ENCODE measurements at places on chromosomes 5 and 9.
A peak's percentile ranks its signal among the peaks of the same experiment; 100 is the strongest.

DNA sequence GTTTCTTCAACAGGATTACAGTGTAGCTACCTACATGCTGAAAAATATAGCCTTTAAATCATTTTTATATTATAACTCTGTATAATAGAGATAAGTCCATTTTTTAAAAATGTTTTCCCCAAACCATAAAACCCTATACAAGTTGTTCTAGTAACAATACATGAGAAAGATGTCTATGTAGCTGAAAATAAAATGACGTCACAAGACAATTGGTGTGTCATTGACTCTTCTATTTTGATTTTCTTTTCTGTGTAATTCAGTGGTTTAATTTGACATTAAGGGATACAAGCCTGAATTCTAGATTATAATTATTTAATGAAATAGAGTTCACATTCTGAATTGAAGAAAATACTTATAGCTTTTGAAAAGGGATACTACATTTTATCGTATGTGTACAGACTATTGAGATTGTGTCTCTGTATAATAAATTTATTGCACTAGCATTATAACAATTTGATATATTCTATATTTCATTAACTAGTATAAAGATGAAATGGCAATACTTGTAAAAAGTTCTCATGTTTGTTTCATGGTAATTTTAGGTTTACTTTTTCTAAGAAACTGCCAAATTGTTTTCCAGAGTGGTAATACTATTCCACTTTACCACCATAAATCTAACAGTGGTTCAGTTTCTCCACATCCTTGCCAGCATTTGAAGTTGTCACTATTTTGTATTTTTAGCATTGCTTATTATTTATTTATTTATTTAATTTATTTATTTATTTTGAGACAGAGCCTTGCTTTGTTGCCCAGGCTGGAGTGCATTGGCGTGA is 18.7 kb downstream of the ANXA1 start:
- no peak for DNase-seq

DNA sequence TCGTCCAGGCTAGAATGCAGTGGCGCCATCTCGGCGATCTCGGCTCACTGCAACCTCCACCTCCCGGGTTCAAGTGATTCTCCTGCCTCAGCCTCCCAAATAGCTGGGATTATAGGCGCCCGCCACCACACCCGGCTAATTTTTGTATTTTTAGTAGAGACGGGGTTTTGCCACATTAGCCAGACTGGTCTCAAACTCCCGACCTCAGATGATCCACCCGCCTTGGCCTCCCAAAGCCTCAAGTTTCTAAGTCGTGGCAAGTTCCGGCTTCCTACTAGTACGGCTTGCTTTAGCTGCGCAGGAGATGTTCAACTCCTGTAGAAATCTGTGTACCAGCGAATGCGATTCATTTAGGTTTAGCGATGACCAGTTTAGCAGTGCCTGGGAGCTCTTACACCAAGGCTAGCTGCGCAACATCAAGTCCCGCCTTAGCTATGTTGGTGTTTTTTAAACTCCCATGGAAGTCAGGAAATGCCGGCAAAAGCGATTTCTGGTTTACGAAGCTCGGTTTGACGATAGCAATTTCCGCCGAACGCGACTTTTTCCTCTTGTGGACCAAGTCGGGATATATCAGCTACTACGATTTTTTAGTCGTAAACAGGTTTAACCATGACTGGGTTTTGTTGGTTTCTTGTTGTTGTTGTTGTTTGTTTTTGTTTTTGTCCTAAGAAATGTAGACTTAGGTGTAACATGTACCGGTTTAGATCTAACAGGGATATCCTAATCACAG is 46.4 kb downstream of the ANXA2R start:
- peak; percentile 55 for DNase-seq

GRCh38 chr9:89798547-89799120 is 193.8 kb downstream of the GADD45G start:
- no peak for DNase-seq

- DNase-seq: no peak
Measured at GRCh38 chr9:36086442-36086841, 49.7 kb downstream of the RECK start.

GRCh38 chr5:124923131-124923530 is 176.7 kb upstream of the ZNF608 start:
- DNase-seq: no peak

DNA sequence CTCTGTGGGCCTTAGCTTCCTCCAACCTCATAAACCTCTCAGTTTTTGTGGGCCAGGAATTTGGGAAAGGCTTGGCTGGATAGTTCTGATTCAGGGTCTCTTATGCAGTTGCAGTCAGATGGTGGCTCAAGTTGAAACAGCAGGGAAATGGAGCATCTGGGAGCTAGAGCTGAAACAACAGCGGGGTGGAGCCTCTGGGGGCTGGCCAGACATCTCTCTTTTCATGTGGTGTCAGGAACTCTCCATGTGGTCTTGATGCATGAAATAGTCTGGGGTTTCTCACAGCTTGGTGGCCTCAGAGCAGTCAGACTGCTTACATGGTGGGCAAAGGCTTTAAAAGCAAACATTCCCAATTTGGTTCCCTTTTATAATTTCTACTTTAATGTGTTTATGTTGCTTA is 13.5 kb downstream of the ZNF346 start:
- no peak for DNase-seq

DNA sequence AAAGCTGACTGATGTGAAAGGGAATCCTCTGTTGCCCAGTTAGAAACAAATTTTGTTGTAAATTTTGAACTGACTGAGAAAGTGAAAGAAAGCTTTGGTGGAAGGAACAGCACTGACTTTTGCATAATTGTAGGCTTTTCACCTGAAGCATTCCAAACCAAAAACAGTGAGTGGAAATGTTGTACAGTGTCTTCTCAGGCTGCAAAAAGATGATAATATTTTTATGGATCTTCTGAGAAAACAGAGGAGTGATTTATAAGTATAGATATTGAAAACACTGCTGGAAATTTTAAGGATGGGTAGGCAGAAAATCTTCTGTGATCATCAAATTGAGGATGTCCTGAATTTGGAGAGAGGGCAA is 40.0 kb downstream of the LURAP1L start:
- no peak for DNase-seq

- DNase-seq: peak; percentile 40
Measured at GRCh38 chr5:98772415-98773213, 849 bp upstream of the RGMB start.

GRCh38 chr9:14906644-14907359 is 3.4 kb downstream of the FREM1 start:
- no peak for DNase-seq

- DNase-seq: no peak
Measured at GRCh38 chr9:112599732-112600131, 113.1 kb downstream of the KIAA1958 start.

DNA sequence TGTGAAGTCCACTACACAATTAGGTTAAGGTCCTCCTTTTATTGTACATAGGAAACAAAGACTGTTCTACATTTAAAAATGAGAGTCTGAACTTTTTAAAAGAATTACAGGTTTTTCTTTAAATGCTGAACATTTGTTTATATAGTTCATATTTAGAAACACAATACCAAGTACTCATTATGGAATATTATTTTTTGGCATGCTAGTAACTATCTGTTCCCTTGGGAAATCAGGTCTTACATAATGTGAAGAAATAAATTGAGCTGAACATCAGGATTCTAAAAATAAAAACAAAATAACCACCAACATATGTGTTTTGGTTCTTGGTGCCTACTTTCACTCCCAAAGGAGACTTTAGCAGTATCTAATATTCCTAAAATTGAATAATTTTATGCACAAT is 230.5 kb upstream of the IZUMO3 start:
- no peak for DNase-seq

DNA sequence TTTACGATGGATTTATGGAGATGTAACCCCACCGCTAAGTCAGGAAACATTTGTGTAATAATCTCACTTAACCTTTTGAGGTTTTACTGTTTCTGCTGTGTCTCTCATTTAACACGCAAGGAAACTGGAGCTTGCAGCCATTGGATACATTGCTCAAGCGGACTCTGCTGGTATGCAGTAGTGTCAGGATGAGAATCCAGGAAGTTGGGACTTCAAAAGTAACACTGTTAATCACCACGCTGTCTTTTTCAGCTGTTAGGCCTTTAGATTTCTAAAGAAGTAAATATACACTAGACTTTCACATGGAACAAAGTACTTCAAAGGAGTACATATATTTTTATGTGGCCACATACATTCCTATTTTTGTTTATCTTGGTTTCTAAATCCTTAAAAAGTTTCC is 114.7 kb downstream of the LPAR1 start:
- DNase-seq: no peak

GRCh38 chr5:152883066-152883775 is 478.1 kb upstream of the NMUR2 start:
- no peak for DNase-seq

GRCh38 chr5:155504606-155505005 is 491.1 kb downstream of the KIF4B start:
- no peak for DNase-seq

GRCh38 chr5:156927545-156927944 is 35.5 kb downstream of the TIMD4 start:
- no peak for DNase-seq

- DNase-seq: no peak
Measured at GRCh38 chr5:157708866-157709265, 22.4 kb upstream of the THG1L start.

DNA sequence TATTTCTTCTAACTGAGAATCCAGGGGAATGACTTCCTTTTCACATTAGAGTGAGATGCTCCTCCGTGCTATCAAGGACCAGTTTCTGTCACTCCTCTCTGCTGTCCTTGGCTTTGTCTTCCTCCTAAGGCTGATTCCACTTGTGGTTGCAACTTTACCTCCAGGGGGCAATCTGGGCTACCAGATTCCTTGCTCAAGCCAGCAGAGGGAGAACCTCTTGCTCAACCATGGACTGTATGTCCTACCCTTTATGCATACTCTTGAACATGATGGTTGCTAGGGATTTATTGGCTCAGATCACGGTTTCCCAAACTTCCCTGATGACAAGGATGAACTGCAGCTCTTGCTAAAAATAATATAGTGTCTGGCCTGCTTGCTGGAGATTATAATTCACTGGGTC is 24.0 kb downstream of the NNT start:
- no peak for DNase-seq

GRCh38 chr9:127629468-127630081 is 17.5 kb downstream of the STXBP1 start:
- DNase-seq: no peak

DNA sequence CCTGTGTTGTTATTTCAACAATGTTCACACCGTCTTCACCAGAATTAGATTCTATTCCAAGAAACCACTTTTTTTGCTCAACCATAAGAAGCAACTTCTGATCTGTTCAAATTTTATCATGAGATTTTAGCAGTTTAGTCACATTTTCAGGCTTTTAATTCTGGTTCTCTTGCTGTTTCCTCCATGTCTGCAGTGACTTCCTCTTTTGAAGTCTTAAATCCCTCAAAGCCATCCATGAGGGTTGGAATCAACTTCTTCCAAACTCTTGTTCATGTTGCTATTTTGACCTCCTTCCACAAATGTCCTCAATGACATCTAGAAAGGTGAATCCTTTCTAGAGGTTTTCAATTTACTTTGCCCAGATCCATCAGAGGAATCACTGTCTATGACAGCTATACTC is 25.7 kb upstream of the ENTREP1 start:
- DNase-seq: no peak

DNA sequence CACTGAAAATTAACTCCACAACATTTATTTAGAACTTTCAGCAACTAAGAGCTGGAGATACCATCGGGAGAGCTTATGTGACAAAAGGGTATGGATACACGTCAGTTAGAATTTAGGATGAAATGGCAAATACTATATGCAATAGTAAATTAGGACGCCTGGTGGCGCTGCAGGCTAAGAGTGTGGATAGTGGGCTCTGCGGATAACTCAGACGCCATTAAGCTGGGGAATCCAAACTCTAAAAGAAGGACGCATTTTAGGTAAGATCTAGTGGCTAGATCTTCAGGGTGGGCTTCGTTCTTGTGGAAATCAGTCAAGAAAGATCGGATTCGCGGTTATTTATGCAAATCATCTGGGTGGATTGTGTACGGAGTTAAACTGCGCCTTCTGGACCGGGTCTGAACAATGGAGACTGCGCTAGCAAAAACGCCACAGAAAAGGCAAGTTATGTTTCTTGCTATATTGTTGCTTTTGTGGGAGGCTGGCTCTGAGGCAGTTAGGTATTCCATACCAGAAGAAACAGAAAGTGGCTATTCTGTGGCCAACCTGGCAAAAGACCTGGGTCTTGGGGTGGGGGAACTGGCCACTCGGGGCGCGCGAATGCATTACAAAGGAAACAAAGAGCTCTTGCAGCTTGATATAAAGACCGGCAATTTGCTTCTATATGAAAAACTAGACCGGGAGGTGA is at the start of gene PCDHB5:
PCDHB5 (plus strand) TSS at position 177 of the 688 bp plus-strand sequence; CDS start at position 406, 229 bp downstream.
- peak; percentile 4 for DNase-seq

DNA sequence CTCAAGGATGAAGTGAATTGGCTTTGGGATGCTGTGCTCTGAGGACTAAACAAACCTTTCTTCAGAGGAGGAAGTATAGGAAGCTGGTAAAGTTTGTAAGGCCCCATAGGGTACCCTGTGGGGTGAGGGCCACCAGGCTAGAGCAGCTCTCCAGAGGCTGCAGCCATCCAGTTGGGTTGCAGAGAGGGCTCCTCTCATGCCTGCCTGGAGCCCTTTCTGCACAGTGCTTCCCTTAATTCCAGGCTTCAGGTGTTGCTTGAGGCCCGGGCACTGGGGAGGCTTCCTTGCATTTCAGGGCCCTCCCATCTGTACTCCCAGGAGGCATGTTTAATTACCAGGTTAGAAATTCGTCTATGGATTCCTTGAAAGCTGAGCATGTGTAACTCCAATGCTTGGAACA is 95.3 kb upstream of the FSTL4 start:
- DNase-seq: no peak

DNA sequence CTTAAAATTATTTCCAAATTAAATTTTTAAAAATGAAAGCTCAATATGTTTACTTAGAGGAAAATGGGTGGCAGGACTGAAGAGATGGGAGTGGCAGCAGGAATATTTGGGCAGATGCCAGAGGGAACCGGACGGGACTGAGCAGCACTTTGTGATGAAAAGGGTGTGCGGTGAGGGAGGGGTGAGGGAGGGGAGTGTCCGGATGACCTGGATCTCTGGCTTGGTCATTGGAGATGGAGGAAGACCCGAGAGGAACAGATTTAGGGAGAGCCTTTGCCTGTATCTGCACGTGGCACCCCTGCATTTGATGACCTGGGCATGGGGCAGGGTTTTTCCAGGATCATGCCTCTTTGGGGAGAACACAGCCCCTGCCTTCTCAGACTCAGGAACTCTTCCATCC is 201.1 kb upstream of the MVB12B start:
- DNase-seq: no peak

DNA sequence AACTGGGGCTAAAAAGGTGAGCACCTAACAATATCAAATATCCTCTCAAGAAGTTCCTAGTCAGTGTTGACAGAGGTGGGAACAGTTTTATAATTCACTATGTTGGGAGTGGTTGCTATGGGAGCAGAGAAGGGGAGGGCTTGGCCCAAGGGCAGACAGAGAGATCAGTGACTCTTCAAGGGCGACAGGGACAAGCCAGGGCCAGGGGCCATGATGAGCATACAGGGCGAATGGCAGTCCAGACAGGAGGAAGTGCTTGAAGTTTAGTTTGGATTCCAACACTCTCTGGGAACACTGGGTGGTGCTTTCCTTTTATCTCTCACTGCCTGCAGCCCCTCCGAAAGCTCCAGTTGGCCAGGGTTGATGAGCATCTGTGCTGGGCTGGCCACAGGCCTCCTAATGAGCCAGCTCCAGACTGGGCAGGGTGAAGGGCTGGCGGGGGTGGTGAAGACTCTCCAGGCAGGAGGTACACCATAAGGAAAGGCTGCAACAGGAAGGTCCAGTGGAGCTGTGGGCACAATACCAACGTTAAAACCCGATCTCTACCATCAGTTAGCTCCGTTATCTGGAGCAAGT is 111.3 kb downstream of the TMEM174 start:
- DNase-seq: no peak

- no peak for DNase-seq
Measured at GRCh38 chr5:146640285-146640896, 124.4 kb upstream of the GPR151 start.
